Umbilical cord (tissue), 2 donors: ENCODE measurements at places on chromosomes 2 and 18. TPM values are rescaled to one million over a fixed set of nuclear protein-coding genes. Genes with fewer than 3 reads are reported as not detected.

The MBP gene
- 20.0 TPM for total RNA-seq

The RRM2 gene
- 4.3 TPM for total RNA-seq

The STPG4 gene
- 8.4 TPM for total RNA-seq

The PRKAG3 gene
- not detected for total RNA-seq

The GPC1 gene
- total RNA-seq, result 29.9 TPM

The PTRHD1 gene
- total RNA-seq, result 27.4 TPM

- DNase-seq, result no peak
Observed at GRCh38 chr2:166536111-166536510, 42.1 kb upstream of the SCN7A start.

DNA sequence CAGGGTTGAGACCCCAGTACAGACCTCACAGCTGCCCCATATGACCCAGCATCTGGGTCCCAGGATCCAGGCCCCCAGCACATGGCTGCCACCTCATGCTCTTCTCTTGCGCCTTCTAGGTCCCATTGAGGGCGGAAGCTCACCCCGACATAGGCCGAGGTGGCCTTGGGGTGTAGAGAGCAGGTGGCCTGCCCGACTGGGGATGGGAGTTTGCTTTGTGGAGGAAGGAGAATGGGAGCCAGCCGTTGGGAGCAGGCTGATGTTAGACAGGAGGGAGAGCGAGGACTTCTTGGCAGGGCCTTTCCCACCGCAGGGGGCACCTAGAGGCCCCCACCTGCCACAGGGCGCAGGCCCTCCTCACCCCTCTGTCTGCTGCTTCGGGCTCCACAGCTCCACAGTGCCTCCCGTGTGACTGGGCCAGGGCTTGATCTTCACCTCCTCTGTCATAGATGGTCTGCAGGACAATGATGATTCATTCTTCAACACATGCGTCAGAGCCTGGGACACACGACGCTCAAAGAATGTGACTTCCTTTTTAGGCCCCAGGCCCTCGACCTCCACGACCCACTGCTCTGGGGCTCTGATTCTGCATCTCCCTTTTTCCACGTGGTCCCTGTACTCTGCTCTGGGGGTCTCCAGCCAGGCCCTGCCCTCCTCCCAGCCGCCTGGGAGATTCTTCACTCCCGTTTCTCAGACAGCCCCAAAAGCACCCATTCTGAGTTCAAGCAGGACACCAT lies 86.6 kb upstream of the ODC1 start:
- DNase-seq, result no peak

- no peak for DNase-seq
Observed at GRCh38 chr2:124725187-124725586, 700.1 kb downstream of the CNTNAP5 start.

DNA sequence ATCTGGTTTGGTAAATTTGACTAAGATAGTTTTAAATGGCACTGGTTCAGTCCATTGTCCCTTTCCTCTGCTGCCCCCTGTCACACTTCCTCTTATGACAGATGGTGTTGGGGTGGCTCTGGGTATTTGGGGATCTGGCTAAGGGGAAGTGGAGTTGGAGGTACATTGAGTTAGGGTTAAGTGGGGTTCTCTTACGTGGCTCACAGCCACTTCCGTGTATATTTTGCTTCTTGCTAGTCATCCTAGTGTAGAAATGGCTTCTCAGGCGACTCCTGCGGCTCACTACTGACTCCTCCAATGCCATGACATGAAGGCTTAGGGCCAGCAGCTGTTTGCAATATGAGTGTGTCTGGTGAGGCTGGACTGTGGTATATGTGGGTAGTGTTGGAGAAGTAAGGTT lies 187.0 kb downstream of the HAUS1 start:
- no peak for DNase-seq

DNA sequence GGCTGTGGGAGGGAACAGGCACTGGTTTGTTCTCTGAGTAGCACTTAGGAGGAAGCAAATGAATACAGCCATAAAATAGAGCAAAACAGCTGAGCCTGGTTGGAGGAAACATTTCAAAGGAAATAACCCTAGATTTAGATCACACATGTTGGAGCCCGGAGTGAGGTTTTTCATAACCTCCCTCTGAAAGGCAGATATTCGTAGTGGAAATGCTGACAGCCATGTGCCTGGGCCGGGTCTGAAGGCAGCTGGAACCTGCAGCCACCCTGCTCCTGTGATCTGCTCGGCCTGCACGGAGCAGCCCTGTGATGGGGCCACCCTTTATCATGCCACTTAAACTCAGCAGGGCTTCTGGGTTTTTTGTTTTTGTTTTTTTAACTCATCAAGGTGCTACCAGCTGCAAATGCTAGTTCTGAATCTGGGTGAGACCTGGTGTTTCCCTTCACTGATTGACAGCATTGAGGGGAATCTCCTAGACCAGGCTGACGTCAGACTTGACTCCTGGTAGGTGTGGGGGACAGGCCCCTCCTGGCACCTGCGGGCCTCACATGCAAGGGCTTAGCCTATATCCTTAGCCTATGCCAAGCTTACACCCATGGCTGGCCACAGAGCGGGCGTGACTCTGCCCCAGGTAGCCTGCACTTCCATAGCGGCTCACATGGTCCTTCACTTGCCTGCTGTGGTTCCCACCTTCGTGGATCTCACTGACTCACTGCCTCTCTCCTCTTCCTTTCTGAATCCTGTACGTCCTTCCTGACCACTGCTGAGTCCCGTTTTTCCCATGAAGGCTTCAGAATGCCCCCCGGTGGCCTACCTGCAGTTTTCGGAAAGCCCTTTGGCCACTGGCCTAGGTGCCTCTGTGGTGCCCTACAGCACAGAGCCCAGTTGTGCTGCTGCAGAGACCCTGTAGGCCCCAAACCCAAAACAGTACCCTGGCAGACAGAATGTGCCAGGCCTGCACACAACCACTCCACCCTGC lies 217.3 kb downstream of the SEPTIN10 start:
- peak; percentile 74 for DNase-seq

GRCh38 chr2:48397846-48398245 lies 132.1 kb upstream of the STON1 start:
- DNase-seq, result no peak

GRCh38 chr2:120094795-120095194 lies 81.9 kb downstream of the EPB41L5 start:
- DNase-seq, result no peak

DNA sequence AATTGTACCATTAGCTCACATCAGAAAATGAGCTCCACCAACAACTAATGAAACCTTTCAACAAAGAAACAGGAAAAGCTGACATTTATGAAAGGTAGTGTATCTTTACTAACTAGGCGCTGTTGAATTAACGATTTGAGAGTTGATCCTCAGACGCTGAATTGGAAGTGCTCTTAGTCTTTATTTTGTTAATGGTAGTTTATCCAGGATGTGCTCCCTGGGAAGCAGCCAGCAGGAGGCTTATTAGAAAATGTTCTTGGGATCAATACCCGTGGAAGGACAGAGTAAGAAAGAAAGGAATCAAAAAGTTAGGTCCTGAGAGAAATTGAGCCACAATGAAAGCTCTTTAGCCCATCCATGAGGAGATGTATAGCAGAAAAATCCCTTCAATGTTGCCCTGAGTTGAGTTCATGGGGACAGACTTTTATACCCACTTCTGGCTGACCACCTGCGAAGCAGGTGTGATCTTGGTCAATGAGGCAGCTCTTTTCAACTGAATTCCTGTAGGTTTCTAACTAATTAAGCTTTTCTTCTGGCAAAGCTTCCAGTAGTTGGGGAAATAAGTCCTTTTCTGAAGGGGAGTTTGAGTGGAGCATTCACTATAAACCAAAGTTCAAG lies 492.6 kb upstream of the REG3G start:
- DNase-seq, result no peak

GRCh38 chr2:216633616-216634369 lies 573 bp downstream of the IGFBP2 start:
- no peak for DNase-seq

DNA sequence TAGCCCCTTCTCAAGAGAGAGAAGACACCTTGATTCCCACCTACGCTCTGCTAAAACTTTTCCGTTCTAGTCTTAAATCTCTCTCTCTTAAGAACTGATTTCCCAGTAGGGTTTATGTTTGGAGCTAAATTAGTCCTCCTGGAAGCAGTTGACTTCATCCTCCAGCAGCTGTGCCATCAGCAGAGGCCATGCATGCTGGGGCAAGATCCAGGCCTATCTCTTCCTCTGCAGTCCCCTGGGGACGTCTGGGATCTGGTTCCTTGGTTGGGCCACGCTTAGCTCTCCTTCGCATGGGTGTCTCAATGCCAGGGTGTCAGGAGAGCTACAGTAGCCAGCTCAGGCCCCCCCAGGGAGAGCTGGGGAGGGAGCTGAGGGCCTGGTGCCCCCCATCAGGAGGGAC lies 49.7 kb downstream of the HPCAL1 start:
- DNase-seq, result no peak
